ENCODE measurements at places on chromosomes 13 and 19. TPM values are rescaled to one million over a fixed set of nuclear protein-coding genes. Genes with fewer than 3 reads are reported as not detected.
A peak's percentile ranks its signal among the peaks of the same experiment; 100 is the strongest.

Gene C19orf33
- total RNA-seq: 1.4 TPM

Gene IZUMO2
- not detected for total RNA-seq

GRCh38 chr13:31330236-31330635 lies 130.5 kb downstream of the B3GLCT start:
- H3K27me3 ChIP-seq: no peaks in the 10 kb centered on the region
- no peak for DNase-seq
- 0 out of 2 replicates have a peak, but pooled peaks cover 2% of the 10 kb centered on the region for H3K36me3 ChIP-seq
- H3K27ac ChIP-seq: no peak overlapping the region
- H3K4me1 ChIP-seq: no peaks in the 10 kb centered on the region

Gene ZNF613
- 7.8 TPM for total RNA-seq

- no peaks in the 10 kb centered on the region for H3K27me3 ChIP-seq
- H3K27ac ChIP-seq: no peak overlapping the region
- DNase-seq: peak; percentile 50
- 0 out of 2 replicates have a peak, but pooled peaks cover 2% of the 10 kb centered on the region for H3K36me3 ChIP-seq
- peaks cover 57% of the 10 kb centered on the region for H3K4me1 ChIP-seq
- H3K4me3 ChIP-seq: no peak overlapping the region
These were observed 23.2 kb downstream of the SH3GL1 start for GRCh38 chr19:4376991-4377781.

Gene NBEA
- 2.2 TPM for total RNA-seq

- H3K4me3 ChIP-seq: no peak overlapping the region
- no peaks in the 10 kb centered on the region for H3K36me3 ChIP-seq
- DNase-seq: no peak
- H3K27me3 ChIP-seq: no peaks in the 10 kb centered on the region
- no peaks in the 10 kb centered on the region for H3K4me1 ChIP-seq
- no peak overlapping the region for H3K27ac ChIP-seq
These were observed 692 bp downstream of the CYP4F2 start for GRCh38 chr19:15897026-15897737.

DNA sequence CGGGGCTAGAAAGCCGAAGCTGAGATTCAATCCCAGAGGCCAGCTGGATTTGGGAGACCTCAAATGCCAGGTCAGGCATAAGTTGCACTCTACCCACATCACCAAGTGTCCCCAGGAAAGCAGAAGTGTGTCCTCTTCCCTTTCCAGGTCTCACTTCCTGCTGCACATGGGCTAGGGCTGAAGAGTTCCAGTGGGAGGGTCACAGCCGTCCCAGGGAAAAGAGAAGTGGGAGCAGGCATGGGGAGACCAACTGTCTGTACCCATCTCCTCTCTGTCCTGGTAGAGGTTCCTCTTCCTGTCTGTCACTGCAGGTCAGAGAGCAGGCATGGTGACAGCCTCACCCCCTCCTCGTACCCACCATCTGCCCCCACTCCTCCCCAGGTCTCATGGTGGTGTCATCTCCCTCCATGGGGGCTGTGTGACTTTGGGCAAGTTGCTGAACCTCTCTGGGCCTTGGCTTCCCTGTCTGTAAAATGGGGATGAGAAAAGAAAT lies 14.8 kb downstream of the AXL start:
- H3K4me1 ChIP-seq: peaks cover 3% of the 10 kb centered on the region
- peaks cover 67% of the 10 kb centered on the region for H3K36me3 ChIP-seq
- H3K27me3 ChIP-seq: no peaks in the 10 kb centered on the region
- H3K4me3 ChIP-seq: no peak overlapping the region
- no peak overlapping the region for H3K27ac ChIP-seq

DNA sequence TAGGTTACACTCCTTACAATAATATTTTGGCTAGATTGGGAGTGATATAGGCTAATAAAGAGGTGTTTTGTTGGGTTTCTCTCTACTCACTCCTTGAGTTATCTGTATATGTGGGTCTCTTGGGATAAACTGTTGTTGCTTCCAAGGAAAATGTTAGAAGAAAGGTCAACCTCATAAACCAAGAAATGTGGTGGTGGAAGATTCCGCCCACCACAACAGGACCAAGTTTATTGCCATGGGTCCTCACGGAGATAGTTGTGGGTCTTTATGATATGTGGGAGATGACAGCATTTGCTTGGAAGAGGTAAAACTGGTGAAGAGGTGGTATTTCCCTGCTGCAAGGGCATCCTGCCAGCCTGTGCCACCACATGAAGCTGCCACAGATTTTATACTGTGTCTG lies 259.6 kb downstream of the DCLK1 start:
- peaks cover 5% of the 10 kb centered on the region for H3K27me3 ChIP-seq
- no peaks in the 10 kb centered on the region for H3K36me3 ChIP-seq

- H3K4me3 ChIP-seq: no peak overlapping the region
- no peak overlapping the region for H3K27ac ChIP-seq
- H3K27me3 ChIP-seq: no peaks in the 10 kb centered on the region
- no peaks in the 10 kb centered on the region for H3K4me1 ChIP-seq
- no peaks in the 10 kb centered on the region for H3K36me3 ChIP-seq
These were observed 1056.9 kb upstream of the ATXN8OS start for GRCh38 chr13:69050696-69051095.

- H3K27ac ChIP-seq: no peak overlapping the region
- DNase-seq: no peak
- H3K4me1 ChIP-seq: no peaks in the 10 kb centered on the region
- H3K36me3 ChIP-seq: no peaks in the 10 kb centered on the region
- H3K27me3 ChIP-seq: no peaks in the 10 kb centered on the region
- no peak overlapping the region for H3K4me3 ChIP-seq
These were observed 10.1 kb downstream of the TUBA3C start for GRCh38 chr13:19171563-19171962.

- no peak for DNase-seq
- H3K4me3 ChIP-seq: no peak overlapping the region
- no peaks in the 10 kb centered on the region for H3K27me3 ChIP-seq
- H3K36me3 ChIP-seq: peaks cover 5% of the 10 kb centered on the region
These were observed 3.0 kb upstream of the RASL11A start for GRCh38 chr13:27267596-27267995.

- DNase-seq: no peak
- H3K27ac ChIP-seq: no peak overlapping the region
- no peaks in the 10 kb centered on the region for H3K36me3 ChIP-seq
- no peak overlapping the region for H3K4me3 ChIP-seq
- no peaks in the 10 kb centered on the region for H3K4me1 ChIP-seq
- no peaks in the 10 kb centered on the region for H3K27me3 ChIP-seq
These were observed 338.6 kb upstream of the TMTC4 start for GRCh38 chr13:101013245-101013644.

DNA sequence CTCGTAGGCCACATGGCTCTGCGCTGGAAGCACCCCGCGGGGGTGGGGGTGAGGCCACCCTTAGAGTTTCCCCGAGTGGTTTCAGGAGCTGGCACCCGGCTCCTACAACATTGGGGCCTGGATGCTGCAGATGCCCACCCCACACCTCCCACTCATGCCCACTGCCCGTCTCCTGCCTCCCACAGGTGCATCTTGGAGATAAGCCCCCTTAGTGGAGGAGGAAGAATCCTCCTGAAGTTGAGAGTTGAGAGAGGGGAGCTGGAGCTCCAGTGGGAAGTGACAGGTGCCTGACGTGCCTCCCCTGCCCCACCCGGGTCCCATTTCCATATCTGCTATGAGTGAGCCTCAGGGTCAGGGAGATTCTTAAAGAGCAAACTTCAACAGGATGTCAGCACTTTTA lies 341.3 kb downstream of the TEX29 start:
- H3K36me3 ChIP-seq: no peaks in the 10 kb centered on the region
- no peak overlapping the region for H3K4me3 ChIP-seq
- no peak for DNase-seq
- no peak overlapping the region for H3K27ac ChIP-seq
- H3K4me1 ChIP-seq: no peaks in the 10 kb centered on the region

Gene WDR88
- not detected for total RNA-seq

Gene FPR3
- not detected for total RNA-seq

GRCh38 chr19:45234089-45234869 lies 10.9 kb downstream of the EXOC3L2 start:
- H3K4me3 ChIP-seq: no peak overlapping the region
- no peaks in the 10 kb centered on the region for H3K4me1 ChIP-seq
- DNase-seq: no peak

DNA sequence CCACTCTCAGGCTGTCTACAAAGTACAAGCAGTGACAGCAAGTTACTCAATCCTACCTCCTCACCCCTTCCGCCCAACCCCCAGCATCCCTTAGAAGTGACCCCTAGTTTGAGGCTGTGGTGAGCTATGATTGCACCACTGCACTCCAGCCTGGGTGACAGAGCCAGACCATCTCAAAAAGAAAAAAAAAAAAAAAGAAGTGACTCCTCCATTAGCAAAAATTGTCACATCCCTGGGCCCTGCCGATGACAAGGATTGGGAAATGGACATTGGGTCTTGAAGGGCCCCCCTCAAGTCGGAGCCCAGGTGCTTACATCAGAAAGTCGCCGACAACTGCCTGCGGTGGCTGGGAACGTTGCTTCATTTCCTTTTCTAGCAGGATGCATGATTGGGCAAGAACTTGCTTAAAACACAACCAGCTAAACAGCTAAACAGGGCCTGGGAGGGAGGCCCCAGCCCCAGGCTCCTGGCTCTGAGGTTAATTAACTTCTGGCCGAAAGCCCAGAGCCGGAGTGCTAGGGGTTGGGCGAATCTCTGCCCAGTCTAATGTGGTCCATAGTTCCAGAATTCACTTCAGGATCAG lies 15.3 kb downstream of the RAB3D start:
- peaks cover 7% of the 10 kb centered on the region for H3K36me3 ChIP-seq
- peak overlapping the region; percentile 65 for H3K27ac ChIP-seq
- H3K27me3 ChIP-seq: no peaks in the 10 kb centered on the region
- peaks cover 12% of the 10 kb centered on the region for H3K4me1 ChIP-seq
- H3K4me3 ChIP-seq: no peak overlapping the region

Gene LILRB2
- not detected for total RNA-seq

DNA sequence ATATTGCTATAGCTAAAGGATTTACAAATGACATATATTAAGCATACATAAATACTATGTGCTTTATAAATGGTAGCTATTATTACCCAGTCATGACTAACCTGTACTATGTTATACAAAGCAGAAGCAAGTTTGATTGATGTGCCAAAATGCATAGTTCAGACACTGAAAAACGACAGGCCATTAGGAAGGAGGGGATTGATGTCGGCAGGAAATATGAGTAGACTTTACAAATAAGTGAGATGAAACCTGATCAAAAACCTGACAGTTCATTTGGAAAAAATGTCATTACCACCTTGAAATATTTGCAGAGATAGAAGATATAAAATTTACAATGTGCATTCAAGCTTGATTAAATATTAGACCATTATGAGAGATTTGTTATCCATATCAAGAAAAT lies 38.8 kb upstream of the TPP2 start:
- no peaks in the 10 kb centered on the region for H3K27me3 ChIP-seq
- no peaks in the 10 kb centered on the region for H3K4me1 ChIP-seq
- H3K4me3 ChIP-seq: no peak overlapping the region

Gene ATP7B
- total RNA-seq: 2.2 TPM

Gene ZIM2
- total RNA-seq: not detected

DNA sequence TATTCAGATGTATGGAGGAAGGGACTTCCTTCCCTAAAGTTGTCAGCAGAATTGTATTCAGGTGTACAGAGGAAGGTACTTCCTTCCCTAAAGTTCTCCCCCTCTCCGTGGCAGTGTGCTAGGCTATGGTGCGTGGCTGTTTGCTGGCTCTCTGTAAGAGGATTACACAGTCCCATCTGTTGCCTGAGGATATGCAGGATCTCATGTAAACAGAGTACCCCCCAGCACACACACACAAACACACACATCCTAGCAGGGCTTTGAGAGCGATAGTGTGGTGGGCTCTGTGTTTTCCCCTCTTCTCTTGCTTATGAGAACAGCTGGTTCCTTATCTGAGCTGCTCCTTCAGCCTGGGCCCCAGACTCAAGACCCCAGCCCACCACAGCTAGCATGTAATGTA lies 10.3 kb downstream of the NEK5 start:
- no peak overlapping the region for H3K4me3 ChIP-seq
- no peak for DNase-seq
